ENCODE measurements at places on chromosomes 5 and 9.

DNA sequence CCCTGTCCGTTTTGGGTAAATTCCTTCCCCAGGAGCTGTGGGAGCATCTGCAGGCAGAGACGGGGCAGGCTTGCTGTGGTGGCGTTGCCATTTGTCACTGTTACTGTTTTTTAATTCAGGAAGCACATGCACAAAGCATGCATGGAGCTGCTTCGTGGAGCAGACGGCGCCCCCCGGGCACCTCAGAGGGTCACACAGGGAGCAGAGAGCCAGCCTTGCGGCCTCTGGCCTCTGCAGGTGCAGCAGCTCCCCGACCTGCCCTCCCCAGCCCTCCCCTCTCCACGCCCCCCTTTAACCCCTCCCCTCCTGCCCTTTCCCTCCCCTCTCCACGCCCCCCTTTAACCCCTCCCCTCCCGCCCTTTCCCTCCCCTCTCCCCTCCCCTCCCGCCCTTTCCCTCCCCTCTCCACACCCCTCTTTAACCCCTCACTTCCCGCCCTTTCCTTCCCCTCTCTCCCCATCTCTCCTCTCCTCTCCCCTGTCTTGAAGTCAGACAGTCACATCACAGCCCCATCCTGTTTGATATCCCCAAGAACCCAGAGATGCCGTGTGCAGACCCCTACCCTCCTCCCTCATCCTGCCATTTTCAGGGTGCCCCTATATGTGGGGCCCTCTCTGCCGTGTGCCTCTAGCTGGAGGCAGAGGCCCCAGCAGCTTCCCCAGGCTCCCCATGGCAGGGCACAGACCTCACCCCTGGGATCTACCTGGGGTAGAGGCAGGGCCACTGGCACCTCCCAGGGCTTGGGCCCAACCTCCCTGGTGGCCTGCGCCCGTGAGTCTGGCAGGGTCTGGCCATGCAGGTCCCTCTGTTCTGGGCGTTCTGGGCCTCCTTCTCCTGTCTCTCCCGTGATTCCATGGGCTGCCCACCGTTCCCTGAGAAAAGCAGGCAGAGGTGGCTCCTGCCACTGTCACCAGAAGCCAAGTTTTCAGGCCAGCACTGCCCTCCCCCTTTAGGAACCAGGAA, 29.6 kb upstream of the UBAC1 start:
- no peak for DNase-seq

GRCh38 chr9:33263131-33264002, 1.1 kb downstream of the BAG1 start:
- DNase-seq: no peak

- DNase-seq: peak; percentile 80
Measured at GRCh38 chr5:1995491-1995890, 112.8 kb upstream of the IRX4 start.

DNA sequence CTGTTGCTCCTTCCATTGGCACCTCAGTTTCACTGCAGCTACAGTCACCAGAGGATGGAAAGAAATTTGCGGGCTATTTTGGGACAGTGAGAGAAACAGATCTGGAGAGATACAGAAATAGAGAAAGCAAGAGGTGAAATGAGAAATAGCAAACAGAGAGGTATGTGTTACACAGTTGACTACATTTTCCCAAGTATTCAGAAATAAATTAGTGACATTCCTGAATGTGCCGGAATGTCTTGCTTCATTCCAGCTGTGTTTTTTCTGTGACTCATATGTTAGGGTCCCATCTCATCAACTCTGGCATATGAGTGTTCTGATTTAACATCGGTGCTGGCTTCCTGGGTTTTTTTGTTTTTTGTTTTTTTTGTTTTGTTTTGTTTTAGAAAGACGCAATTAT, 63.8 kb upstream of the ZNF462 start:
- no peak for DNase-seq

DNA sequence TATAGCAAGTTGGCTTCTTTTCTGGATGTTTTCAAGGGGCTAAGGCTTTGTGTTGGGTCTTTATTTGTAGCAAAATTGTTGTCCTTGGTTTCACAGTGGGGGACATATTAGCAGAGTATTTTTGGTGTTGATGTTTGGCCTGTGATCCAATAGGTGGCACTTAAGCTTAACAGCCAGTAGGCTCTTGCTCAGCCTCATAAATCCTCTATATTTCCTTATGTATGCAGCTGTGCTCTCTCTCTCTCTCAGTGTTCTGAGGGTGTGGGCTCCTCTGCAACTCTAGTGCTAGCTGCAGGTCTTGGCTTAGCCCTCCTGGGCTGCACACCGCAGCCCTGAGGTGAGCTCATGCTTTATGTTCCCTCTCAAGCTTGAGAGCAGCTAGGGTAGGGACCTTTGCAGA, 195.0 kb upstream of the GHR start:
- DNase-seq: no peak

- no peak for DNase-seq
Measured at GRCh38 chr9:124210697-124211096, 47.1 kb upstream of the NEK6 start.

- peak; percentile 82 for DNase-seq
Measured at GRCh38 chr5:76358-77169, 15.4 kb upstream of the PLEKHG4B start.

DNA sequence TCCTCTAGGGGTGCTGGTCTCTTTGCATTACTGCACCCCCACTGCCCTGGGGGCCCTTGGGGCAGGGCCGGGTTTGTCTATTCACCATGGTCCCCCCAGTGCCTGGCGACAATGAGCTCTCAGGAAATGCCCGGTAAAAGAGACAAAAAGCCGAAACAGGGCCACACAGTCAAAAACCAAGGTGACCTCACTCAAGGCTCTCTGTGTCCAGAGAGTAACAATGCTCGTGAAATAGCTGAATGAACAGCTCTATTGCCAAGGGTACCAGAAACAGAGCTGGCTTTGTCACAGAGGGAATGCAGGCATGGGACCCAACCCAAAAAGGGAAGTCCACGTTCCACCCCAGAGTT, 16.0 kb downstream of the SH3PXD2B start:
- no peak for DNase-seq

All from esophagus muscularis mucosa (tissue), 4 donors.